ENCODE measurements at places on chromosomes 12 and 14.

DNA sequence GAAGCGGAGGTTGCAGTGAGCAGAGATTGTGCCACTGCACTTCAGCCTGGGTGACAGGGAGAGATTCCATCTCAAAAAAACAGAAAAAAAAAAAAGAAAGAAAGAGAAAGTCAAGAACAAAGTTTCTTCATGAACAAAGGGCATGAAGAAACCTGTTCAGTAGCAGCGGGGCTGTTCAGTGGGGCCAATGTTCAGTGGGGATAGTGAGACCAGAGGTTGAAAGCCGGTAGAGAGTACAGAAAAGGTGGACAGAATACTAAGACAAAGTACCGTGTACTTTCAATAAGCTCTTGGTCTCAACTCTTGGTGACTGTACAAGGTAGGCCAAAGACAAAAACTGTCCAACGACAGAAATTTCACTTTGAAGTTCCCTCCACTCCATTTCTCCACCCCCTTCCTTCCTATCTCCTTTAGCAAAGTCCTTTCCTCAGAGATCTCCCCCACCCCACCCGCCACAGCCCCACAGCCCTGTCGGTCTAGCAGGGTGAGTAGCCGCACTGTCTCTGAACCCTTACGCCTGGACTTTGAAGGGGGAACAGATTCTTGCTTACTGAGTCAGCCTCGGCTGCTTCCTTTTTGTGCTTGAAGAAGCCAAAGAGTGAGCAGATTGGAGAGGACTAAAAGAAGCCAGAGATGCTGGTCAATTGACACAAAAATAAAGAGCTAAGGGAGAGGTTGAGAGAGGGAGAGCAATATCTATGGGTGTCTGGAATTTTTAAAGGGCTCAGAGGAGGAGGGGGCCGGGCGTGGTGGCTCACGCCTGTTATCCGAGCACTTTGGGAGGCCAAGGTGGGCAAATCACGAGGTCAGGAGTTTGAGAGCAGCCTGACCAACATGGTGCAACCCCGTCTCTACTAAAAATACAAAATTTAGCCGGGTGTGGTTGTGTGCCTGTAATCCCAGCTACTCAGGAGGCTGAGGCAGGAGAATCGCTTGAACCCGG lies 44.2 kb upstream of the FOS start:
- DNase-seq = no peak

GRCh38 chr12:106780010-106780631 lies 5.6 kb downstream of the RIC8B start:
- no peak for DNase-seq

- DNase-seq = no peak
Measured at GRCh38 chr14:34971381-34971780, 11.4 kb upstream of the SRP54 start.

- DNase-seq = no peak
Measured at GRCh38 chr14:49549881-49550280, 36.3 kb downstream of the RPS29 start.

- DNase-seq = no peak
Measured at GRCh38 chr12:94498073-94498472, 38.4 kb upstream of the CEP83 start.

- DNase-seq = no peak
Measured at GRCh38 chr12:121508533-121508932, 72.3 kb downstream of the KDM2B start.
